Suprapubic skin (tissue), 4 donors: ENCODE measurements at places on chromosomes 13 and 19.

DNA sequence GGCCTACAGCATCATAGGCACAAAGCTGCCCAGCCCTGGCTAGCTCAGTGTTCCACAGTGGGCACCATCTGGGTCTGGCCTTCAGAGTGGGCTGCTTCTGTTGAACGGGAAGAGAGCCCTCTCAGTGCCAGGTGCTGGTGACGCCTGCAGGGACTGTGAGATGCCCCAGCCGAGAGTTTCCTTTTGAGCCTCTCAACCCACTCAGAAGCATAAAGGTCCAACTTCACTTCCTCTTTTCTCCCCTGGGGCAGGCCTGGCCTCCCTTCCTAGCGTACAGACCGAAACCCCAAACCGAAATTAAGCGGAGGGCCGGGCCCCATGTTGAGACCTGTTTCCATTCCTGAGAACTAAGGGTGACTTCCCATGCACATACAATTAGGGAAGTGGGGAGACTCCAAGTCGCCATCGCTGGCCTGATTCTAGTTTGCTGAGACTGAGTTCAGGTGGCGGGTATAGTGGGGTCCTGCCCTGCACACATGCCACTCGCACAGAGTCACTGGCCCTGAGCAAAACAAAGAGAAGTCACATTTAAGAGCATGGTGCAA, 6.9 kb downstream of the RAB8A start:
- H3K4me3 ChIP-seq = no peak overlapping the region
- no peak overlapping the region for H3K27ac ChIP-seq
- no peak for DNase-seq
- H3K27me3 ChIP-seq = no peaks in the 10 kb centered on the region
- peaks cover 60% of the 10 kb centered on the region for H3K36me3 ChIP-seq

DNA sequence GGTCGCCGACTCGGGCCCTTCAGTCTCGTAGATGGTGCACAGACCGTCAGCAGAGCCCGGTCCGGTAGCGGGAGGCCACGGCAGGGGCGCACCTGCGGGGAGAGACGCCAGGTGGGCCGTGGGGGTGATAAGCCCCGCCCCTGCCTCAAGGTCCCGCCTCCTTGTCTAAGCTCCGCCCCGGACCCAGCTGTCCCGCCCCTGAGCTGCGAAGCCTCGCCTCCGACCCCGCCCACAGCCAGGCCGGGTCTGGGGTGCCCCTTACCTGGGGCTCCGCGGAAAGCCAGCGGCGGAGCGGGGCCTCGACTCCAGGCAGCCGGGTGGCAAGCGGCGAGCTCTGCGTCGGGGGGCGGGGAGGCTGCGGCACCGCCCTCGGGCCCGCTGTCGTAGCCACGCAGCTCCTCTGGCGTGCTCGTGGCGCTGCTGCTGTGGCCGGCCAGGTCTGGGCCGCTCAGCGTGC, 4.7 kb downstream of the PRR36 start:
- H3K36me3 ChIP-seq = no peaks in the 10 kb centered on the region
- H3K27me3 ChIP-seq = peaks cover 33% of the 10 kb centered on the region
- peaks cover 69% of the 10 kb centered on the region for H3K4me1 ChIP-seq
- peak overlapping the region; percentile 51 for H3K4me3 ChIP-seq

DNA sequence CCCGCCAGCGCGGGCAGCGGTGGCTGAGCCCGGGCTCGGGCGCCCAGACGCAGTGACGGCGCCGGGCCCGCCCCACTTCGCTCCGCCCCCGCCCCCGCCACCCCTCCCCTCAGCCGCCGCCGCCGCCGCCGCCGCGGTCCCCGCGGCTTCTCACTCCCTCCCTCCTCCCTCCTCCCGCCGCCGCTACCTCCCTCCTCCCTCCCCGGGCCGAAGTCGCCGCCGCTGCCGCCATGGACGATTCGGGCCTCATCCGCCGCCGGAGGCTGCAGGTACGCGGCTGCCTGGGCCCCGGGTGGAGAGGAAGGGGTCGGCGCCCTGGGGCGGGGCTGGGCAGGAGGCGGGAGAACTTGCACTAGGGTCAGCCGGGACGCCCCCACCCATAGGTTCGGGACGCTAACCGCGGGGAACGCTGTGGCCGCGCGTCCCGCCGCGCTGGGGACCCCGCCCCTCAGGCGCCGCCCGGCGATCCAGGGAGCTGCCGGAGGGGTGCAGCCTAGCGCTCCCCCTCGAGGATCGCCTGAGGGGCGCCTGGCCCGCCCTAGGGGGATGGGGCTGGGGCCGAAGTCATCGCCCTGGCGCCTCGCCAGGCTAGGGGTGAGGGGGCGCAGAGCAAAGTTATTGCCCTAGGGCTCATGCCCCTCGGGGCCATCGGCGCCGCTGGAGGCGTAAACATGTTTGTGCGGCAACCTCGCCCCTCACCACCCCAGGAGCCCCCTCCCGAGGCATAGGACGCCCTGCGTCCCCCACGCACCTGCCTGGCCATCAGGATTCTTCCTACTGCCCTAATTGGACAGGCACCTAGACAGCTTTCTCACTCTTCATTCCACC, 427 bp downstream of the RTBDN start:
- no peak overlapping the region for H3K27ac ChIP-seq
- peaks cover 31% of the 10 kb centered on the region for H3K4me1 ChIP-seq
- no peak for DNase-seq
- no peaks in the 10 kb centered on the region for H3K36me3 ChIP-seq
- H3K4me3 ChIP-seq = peak overlapping the region; percentile 50

DNA sequence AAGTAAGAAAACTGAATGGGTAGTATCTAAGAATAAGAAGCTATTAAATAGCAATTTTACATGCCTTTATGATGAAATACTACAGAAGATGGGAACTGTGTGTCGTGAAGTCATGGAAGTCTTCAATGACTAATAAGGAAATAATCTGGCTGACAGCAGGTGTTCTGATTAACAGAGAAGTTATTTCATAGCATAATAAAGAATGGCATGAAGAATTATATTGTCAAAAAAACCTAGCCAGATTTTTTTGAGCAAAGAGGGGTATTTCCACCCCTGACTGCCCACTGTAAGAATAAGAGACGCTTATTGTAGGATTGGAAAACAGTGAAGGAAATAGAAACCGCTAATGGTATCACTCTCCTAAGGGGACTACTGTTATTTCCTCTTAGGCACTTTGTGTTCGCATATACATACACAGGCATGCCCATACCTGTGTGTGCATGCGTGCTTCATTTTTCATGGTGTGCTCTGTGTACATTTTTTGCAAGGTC, 318.8 kb downstream of the SHISA2 start:
- no peak overlapping the region for H3K4me3 ChIP-seq
- H3K36me3 ChIP-seq = no peaks in the 10 kb centered on the region
- DNase-seq = no peak
- no peak overlapping the region for H3K27ac ChIP-seq

- H3K27me3 ChIP-seq = no peaks in the 10 kb centered on the region
- H3K4me3 ChIP-seq = no peak overlapping the region
- DNase-seq = no peak
- no peaks in the 10 kb centered on the region for H3K36me3 ChIP-seq
- H3K4me1 ChIP-seq = peaks cover 12% of the 10 kb centered on the region
- H3K27ac ChIP-seq = no peak overlapping the region
Observed at GRCh38 chr19:47657719-47658118, 48.8 kb downstream of the BICRA start.

DNA sequence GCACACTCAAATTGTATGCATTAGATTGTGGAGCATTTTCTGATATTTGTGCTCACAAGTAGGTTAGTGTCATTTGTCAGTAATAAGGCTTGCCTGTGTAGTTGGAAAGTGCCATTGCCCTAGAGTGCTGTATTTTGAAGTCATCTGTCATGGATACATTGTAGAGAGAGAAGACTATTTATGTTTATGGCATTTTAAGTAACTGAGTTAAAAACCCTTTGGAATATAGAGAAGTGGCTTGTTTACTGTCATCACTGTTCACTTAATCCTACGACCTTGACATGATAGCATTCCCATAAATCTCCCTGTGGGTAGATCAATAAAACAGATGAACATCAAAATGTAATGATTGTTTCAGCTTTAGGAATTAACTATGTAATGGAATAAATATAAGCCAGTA, 110.6 kb downstream of the MAB21L1 start:
- H3K4me1 ChIP-seq = no peaks in the 10 kb centered on the region
- H3K27ac ChIP-seq = no peak overlapping the region
- no peak for DNase-seq
- no peak overlapping the region for H3K4me3 ChIP-seq

GRCh38 chr13:97752961-97753668, 200.4 kb upstream of the IPO5 start:
- no peak overlapping the region for H3K4me3 ChIP-seq
- H3K27me3 ChIP-seq = no peaks in the 10 kb centered on the region
- no peaks in the 10 kb centered on the region for H3K36me3 ChIP-seq
